Ascending aorta (tissue), 2 donors: ENCODE measurements at places on chromosomes 3 and 15. TPM values are rescaled to one million over a fixed set of nuclear protein-coding genes. Genes with fewer than 3 reads are reported as not detected.

GRCh38 chr3:12658593-12659058 lies 5.3 kb downstream of the RAF1 start:
- peaks cover 6% of the 10 kb centered on the region for H3K4me1 ChIP-seq
- no peaks in the 10 kb centered on the region for H3K36me3 ChIP-seq
- H3K4me3 ChIP-seq: peak overlapping the region; percentile 29
- DNase-seq: no peak

GRCh38 chr15:85618956-85619491 lies 175.7 kb downstream of the KLHL25 start:
- H3K4me3 ChIP-seq: peak overlapping the region; percentile 58
- peak; percentile 94 for DNase-seq

DNA sequence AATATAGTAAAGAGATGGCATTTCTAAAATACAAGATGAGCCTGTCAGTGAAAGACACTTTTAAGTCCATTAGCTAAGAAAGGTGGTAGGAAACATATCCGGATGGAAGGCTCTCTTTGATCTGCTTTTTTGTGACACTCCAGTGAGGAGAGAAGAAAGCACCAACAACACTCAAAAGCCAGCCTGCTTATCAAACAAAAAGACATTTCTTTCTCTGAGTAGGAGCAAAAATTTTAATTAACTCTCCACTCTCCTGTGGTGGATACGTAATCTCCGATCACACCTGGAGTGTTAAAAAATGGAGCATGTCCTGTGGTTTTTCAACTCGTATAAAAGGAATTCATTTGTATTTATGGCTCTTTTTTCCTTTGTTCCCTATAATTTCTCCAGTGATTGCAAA lies 65.3 kb downstream of the OXNAD1 start:
- H3K27me3 ChIP-seq: no peaks in the 10 kb centered on the region
- H3K4me3 ChIP-seq: no peak overlapping the region
- H3K27ac ChIP-seq: no peak overlapping the region
- peaks cover 5% of the 10 kb centered on the region for H3K36me3 ChIP-seq
- H3K4me1 ChIP-seq: peaks cover 9% of the 10 kb centered on the region

DNA sequence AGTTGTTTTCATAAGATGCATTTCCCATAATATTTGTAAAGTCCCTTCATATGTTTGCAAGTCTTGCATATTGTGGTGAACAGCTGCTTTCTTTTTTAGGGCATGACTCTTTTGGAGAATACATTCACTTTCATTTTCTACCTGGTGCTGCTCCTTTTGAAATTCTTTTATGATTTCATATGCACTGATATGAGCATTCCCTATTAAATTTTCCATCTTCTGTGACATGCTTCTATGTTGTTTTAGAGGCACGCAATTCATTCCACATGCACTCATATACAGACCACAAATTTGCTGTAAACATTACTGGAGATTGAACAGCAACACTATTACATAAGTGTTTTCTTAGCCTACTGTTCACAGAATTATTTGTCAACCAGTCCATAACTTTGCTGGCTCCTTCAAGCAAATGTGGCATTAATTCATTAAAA lies 92.8 kb upstream of the TNFSF10 start:
- H3K36me3 ChIP-seq: no peaks in the 10 kb centered on the region
- no peak for DNase-seq
- H3K27me3 ChIP-seq: no peaks in the 10 kb centered on the region
- no peak overlapping the region for H3K27ac ChIP-seq

DNA sequence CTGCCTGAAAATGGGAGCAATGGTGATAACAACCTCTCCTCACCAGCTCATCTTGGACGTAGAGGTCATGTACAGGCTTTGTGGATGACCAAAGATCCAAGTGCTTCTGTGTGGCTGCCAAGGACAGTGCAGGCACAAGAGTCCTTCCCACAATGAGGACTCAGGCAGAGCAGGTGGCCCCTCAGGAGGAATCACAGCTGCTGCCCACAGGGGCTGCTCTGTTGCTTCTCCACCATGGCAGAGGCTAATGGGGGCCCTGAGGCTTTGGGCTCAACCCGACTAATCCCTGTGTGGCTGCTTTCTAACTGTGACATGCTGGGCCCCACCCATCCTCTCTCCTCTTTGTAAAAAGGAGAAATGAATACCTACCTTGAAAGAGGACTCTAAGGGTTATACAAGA lies 58.1 kb upstream of the MRPS22 start:
- H3K27me3 ChIP-seq: no peaks in the 10 kb centered on the region
- DNase-seq: no peak
- H3K27ac ChIP-seq: no peak overlapping the region
- H3K36me3 ChIP-seq: no peaks in the 10 kb centered on the region
- H3K4me1 ChIP-seq: no peaks in the 10 kb centered on the region
- H3K4me3 ChIP-seq: no peak overlapping the region

DNA sequence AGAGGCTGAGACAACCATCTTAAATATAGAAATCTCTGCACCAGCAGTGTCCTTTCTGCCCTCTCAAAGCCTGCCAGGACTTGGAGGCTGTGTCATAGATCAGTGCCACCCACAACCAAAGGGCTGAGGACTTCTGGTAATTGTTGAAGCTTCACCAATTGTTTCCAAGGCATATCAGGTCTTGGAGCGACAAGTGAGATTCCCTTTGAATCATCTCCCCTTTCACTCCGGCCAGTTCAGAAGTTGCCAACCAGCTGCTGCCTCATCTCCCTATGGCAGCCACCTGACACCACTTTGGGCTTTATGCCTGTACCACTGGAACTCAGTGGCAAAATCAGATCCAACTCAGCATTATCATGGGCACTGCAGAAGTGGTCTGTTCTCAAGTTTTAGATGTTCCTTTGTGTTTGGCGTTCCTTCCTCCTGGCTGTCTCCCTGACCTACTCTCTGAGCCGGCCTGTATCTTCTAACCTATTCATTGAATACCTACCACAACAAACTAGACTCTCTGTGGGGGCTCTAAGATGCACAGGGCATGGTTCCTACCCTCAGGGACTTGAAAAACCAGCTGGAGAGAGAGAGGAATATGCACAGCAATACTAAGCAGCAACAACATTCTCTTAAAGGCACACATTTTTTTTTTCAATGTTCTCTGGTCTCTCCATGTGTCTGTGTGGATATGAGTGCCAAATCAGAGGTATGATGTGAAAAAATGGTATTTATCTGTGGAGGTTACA lies 90.8 kb upstream of the PFN2 start:
- no peaks in the 10 kb centered on the region for H3K36me3 ChIP-seq
- no peak overlapping the region for H3K4me3 ChIP-seq
- no peak for DNase-seq
- no peaks in the 10 kb centered on the region for H3K27me3 ChIP-seq

GRCh38 chr3:139756529-139757103 lies 78.8 kb upstream of the NMNAT3 start:
- H3K27me3 ChIP-seq: no peaks in the 10 kb centered on the region
- H3K4me3 ChIP-seq: no peak overlapping the region
- H3K36me3 ChIP-seq: no peaks in the 10 kb centered on the region
- no peaks in the 10 kb centered on the region for H3K4me1 ChIP-seq
- no peak overlapping the region for H3K27ac ChIP-seq
- peak; percentile 19 for DNase-seq

Gene DLEC1
- 0.11 TPM for total RNA-seq

DNA sequence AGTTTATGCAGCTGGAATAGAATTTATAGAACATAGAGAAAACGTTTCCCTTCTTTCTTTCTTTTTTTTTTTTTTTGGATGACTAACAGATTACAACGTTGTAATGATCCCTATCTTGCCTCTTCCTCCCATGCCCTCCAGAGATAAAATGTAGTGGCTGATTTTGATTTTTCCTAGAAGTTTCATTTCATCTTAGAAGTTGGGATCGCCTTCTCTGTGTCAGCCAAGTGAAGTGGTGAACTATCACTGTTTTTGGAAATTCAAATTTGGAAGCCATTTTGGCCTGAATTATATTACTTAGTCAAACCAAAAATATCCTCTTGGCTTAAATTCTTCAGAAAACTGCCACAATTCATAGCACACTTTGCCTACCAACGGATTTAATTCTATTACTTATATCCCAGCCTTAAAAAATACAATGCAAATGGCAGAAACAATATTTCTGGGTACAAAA lies 1025.5 kb upstream of the NR2F2 start:
- no peak overlapping the region for H3K4me3 ChIP-seq
- no peaks in the 10 kb centered on the region for H3K27me3 ChIP-seq
- peak overlapping the region; percentile 36 for H3K27ac ChIP-seq
- no peaks in the 10 kb centered on the region for H3K4me1 ChIP-seq
- no peaks in the 10 kb centered on the region for H3K36me3 ChIP-seq

DNA sequence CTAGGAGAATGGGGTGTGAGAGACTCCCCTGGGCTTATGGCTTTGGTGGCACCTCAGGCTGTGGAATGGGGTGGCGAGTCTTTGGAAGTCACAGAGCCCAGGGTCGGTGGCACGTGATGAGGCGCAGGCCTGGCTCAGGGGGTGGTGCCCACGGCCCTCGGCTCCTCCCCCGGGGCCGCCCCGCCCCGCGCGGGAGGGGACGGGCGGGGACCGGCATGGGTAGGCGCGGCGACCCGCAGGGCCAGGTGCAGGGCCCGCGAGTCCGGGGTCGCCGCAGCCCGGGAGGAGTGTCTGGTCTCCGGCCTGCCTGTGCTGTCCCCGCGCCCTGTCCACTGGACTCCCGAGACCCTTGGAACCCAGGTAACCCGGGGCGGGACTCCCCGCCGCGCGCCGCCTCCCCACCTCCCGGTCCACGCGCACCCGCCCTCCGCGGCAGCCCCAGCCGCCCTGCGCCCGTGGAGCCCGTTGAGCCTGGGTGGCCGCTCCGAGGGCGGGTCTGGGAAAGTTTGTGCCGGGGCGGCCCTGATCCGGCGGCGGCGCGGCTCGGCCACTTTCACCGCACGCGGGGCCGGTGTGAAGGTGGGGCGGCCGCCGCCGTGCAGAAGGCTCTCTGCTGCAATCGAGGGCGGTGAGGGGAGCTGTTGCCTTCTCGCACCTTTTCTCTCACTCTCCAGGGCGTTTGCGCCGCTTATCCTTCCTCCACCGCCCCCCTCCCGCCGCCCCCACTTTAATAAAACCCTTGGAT lies at the start of gene PAQR5:
TSS of gene PAQR5 (plus strand) at position 216 of the 745 bp plus-strand sequence. CDS start 61,169 bp downstream, outside the sequence.
- peak within 1 kb of the TSS; percentile 62 for H3K4me3 ChIP-seq
- H3K27me3 ChIP-seq: peaks cover 17% of the 10 kb centered on the region
- H3K36me3 ChIP-seq: no peaks in the 10 kb centered on the region
- H3K4me1 ChIP-seq: no peaks in the 10 kb centered on the region
- DNase-seq: no peak
- H3K27ac ChIP-seq: no peak within 1 kb of the TSS

DNA sequence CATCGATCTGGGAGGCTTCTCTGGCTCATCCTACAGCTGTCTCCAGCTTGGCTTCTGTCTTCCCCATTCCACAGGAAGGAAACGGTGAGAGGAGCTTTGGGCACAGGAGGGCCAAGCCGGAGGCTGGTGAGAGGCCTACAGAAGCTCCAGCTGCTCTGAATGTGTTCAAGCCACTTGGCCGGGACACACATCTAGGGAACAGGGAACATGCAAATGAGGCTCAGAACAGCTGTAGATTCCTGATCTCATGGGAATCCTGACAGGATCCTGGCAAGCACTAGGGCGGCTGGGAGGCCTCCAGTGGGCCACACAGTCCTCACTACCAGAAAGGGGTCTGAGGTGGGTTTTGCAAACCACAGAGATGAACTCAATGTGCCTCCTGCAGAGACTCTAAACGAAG lies 13.7 kb downstream of the SEMA5B start:
- no peaks in the 10 kb centered on the region for H3K4me1 ChIP-seq
- no peak overlapping the region for H3K27ac ChIP-seq
- no peak overlapping the region for H3K4me3 ChIP-seq
- no peaks in the 10 kb centered on the region for H3K36me3 ChIP-seq

- DNase-seq: no peak
- H3K36me3 ChIP-seq: no peaks in the 10 kb centered on the region
- no peak overlapping the region for H3K4me3 ChIP-seq
- H3K27me3 ChIP-seq: no peaks in the 10 kb centered on the region
- no peak overlapping the region for H3K27ac ChIP-seq
- no peaks in the 10 kb centered on the region for H3K4me1 ChIP-seq
These were observed 294.1 kb upstream of the UBE2E2 start for GRCh38 chr3:22908989-22909507.

DNA sequence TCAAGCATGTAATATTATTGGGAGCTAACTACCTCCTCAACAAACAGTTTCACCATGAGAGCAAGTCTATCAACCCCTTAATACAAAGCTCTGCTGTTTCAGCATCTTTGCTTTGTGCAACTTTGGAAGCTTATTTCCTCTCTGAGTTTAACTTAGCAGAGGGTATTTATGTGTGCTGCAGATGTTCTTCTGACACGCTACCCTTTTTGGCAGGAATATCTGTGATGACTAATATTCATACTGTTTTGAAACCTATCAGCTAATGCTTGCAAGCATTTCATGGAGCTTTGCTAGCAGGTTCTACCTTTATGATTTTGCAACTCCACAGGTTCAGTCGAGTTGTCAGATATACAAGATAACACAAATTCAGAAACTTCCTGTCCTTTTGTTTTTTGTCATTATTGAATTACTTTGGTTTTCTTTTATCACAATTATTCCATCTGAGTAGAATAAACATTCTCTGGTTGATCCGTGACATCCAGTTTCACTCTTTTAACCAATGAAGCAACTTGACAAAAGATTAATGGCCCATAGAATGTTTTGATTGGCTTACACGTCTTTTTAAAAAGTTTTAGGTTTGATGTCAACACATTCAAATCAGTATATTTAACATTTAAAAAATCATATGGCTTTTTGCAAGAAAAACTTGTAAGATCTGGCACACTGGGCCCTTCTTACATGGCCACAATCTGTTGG lies 1.7 kb upstream of the SLC9A9 start:
- no peak for DNase-seq
- no peak overlapping the region for H3K27ac ChIP-seq
- H3K36me3 ChIP-seq: no peaks in the 10 kb centered on the region

DNA sequence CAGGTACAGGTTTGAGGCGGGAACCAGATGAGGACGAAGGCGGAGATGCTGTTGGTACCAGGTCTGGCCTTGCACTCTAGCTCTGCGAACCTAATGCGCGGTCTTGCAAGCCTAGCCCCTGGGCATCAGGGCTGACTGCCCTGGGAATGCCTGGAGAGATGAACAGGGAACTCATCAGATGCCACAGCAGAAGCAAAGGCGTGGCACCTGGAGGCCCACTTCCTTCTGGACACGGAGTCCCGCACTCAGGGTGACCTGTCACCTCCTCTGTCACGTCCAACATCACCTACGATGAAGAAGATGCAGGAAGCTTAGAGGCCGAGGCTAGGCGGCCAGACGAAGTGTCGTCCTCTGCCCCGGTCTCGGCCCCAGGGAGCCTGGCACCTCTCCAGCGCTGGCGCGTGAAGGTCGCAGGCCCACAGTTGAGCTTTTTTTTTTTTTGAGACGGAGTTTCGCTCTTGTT lies 9.4 kb downstream of the RPLP1 start:
- H3K27me3 ChIP-seq: no peaks in the 10 kb centered on the region
- peak overlapping the region; percentile 81 for H3K27ac ChIP-seq
- H3K36me3 ChIP-seq: peaks cover 6% of the 10 kb centered on the region
- DNase-seq: peak; percentile 64

GRCh38 chr3:173870976-173871375 lies 473.4 kb downstream of the NLGN1 start:
- H3K27ac ChIP-seq: no peak overlapping the region
- H3K4me3 ChIP-seq: no peak overlapping the region
- H3K4me1 ChIP-seq: no peaks in the 10 kb centered on the region
- H3K27me3 ChIP-seq: no peaks in the 10 kb centered on the region

- H3K27me3 ChIP-seq: no peaks in the 10 kb centered on the region
- H3K27ac ChIP-seq: no peak overlapping the region
- H3K4me1 ChIP-seq: no peaks in the 10 kb centered on the region
- DNase-seq: no peak
These were observed 271.5 kb downstream of the SLC9A9 start for GRCh38 chr3:143576568-143577270.

GRCh38 chr15:84079885-84080777 lies 155.4 kb upstream of the GOLGA6L4 start:
- H3K36me3 ChIP-seq: no peaks in the 10 kb centered on the region
- no peak overlapping the region for H3K27ac ChIP-seq
- no peaks in the 10 kb centered on the region for H3K4me1 ChIP-seq
- H3K4me3 ChIP-seq: peak overlapping the region; percentile 36
